Activated CD4-positive, alpha-beta memory T cell treated with anti-CD3 and anti-CD28 coated beads, Interleukin-2, amount 10 ng/mL, durations not matched to agents 7 days and 5 days (primary cell): ENCODE measurements at places on chromosomes 7 and 10.

DNA sequence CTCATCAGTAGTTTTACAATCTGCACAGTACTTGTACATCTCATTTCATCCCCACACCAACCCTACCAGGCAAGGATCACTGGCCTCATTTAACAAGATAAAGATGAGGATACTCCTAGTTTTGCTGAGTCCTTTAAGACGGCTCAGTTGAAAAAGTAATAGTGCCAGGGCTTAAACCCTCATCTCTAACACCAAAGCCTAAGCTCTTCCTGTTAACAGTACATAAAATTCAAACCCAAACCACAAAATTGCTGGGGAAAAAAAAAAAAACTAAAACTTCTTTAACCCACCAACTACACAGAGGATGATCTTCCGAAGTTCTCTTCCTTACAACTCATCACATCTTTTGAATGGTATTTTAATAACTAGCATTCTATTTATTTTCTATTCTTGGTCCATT, 1.3 kb downstream of the SAR1A start:
- no peak for DNase-seq

- DNase-seq, result no peak
These were observed 41.1 kb upstream of the TMEM229A start for GRCh38 chr7:124074007-124074406.

GRCh38 chr7:92888-93672, 99.3 kb upstream of the FAM20C start:
- DNase-seq, result no peak

GRCh38 chr7:46979439-46979838, 602.5 kb downstream of the TNS3 start:
- DNase-seq, result no peak

DNA sequence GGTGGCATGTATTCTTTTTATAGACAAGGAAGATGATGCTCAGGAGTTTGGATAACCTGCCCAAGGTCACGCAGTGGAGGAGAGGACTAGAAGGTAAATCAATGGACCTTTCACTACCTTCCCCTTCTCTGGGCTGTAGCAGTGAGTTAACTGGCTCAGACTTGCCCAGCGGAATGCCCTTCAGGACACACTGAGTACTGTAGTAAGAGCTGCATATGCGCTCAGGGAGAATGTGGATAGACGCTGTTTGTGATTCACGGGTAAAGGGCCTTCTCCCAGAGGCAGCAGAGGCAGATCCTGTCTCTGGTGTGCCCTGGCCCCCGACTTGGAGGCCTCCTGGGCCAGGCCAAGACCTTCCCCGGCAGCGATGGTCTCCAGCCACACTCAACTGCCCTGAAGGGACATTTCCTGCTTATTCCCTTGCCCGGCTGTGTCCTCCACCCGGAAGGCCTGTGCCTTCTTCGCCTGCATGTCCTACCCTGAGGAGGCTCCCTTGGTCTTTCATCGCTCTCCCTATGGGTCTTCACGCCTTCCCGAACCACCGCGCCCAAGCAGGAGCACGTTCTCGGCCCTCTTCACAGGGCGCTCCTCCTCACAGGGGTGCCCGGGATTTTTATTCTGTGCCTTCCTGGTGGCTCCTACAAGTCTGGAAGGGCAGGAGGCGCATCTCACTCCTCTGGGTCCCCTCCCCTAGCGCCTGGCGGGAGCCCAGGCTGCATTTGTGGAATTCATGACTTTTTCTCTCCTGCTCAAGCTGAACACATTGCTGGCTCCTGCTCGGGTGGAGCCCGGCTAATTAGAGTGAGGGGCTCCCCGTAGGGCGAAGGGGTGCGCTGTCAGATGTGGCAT, 1.8 kb upstream of the IKZF1 start:
- no peak for DNase-seq

DNA sequence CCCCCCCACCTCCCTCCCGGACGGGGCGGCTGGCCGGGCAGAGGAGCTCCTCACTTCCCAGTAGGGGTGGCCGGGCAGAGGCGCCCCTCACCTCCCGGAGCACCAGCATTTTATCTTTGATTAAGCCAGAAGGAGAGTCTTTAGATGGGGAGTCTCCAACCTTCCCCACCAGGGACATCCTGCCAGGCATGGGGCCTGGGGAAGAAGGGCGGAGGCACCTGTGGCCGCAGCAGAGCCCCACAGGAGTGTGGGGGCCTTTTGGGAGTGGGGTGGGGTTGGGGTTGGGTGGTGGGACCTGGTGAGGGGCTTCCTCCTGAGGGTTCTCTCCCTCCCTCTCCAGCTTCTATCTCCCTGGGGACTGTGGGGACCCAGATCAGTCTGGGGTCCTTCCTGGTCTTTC, 18.2 kb downstream of the ZNF783 start:
- DNase-seq, result no peak

DNA sequence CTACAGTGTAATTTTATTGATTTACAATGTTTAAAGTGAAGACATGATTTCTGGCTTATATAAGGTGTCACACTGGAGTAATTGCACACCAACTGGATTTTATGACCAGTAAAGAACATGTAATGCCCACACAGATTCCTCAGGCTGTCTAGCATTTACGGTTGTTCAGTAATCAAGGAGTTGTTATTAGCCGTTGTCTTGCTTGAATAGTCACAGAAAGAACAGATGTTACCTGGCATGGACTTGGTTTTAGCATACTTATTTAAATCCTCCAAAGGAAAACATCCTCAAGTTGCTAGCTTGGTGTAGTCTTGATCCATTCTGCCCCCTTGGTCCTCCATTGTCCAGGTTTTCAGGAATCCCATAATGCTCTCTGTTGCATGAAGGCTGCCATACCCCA, 65.8 kb downstream of the POU6F2 start:
- no peak for DNase-seq

GRCh38 chr10:92567952-92568600, 5.8 kb downstream of the IDE start:
- no peak for DNase-seq

GRCh38 chr7:19056305-19056704, 61.1 kb downstream of the TWIST1 start:
- no peak for DNase-seq

DNA sequence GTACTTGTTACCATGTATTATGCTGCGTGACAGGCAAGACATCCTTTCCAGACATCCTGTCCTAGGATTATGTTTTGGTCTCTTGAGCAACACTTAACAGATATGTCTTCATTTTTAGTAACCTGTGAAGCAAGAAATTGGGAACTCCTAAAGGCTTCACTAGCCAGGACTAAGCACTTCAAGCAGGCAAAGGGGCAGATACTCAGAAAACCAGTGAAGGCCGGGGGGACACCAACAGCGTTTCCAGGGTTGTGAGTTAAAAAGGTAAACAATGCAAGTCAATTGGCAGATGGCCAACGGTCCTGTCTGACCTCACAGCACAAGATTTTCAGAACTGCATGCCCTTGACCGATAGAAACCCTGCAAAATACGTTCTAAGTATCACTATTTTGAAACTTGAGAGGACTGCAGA, 77.6 kb upstream of the SFMBT2 start:
- DNase-seq, result no peak
